Activated T-helper 17 cell treated with anti-CD3 and anti-CD28 coated beads, Interleukin-2, amount 50 U/mL, for 72 hours (primary cell): ENCODE measurements at places on chromosomes 2 and 18. TPM values are rescaled to one million over a fixed set of nuclear protein-coding genes. Genes with fewer than 3 reads are reported as not detected.

Gene REG3G
- total RNA-seq = not detected

Gene CDH19
- not detected for total RNA-seq

Gene KCNS3
- not detected for total RNA-seq

Gene RNU2-63P
- total RNA-seq = 46.5 TPM

Gene NRP2
- total RNA-seq = 0.91 TPM

Gene HOXD9
- not detected for total RNA-seq

Gene DES
- not detected for total RNA-seq

Gene SPATA3
- total RNA-seq = 2.2 TPM

Gene MOGAT1
- total RNA-seq = not detected

Gene DNAJC5G
- not detected for total RNA-seq

Gene PIK3C3
- 106 TPM for total RNA-seq

Gene DSC3
- total RNA-seq = not detected

DNA sequence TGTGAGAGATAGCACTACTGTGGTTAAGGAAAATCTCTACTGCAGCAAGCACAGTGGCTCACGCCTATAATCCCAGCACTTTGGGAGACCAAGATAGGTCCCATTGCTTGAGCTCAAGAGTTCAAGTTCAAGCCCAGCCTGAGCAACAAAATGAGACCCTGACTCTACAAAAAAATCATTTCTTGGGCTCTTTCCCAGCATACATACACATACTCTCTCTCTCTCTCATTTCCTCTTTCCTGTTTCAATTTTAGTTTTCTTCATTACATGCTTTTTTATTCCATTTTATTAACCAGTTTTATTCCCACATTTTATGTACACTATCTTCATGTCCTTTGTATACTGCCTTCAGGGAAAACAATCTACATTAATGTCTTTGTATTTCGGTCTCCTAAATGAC, 14.6 kb downstream of the WDR33 start:
- no peak for ATAC-seq

DNA sequence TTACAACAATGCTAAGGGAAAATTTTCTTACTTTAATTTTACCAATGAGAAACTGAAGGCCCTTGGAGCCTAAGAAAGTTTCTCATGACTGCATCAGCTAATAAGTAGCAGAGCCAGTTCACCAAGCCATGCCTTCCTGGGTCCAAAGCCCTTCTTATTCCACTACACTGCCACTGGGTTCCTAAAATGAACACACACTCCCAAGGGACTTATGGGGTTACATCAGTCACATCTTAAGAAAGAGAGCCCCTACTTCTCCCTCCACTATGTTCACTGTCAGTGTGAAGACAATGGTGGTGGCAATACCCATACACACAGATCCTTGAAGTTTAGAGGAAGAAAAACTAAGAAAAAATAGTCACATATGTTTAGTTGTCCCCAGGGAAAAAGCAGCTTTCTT, 20.6 kb downstream of the MBD2 start:
- no peak for ATAC-seq

GRCh38 chr2:140436936-140437335, 1656.7 kb upstream of the NXPH2 start:
- no peak for ATAC-seq

GRCh38 chr2:241774419-241775222, 2.0 kb upstream of the GAL3ST2 start:
- no peak for ATAC-seq

- ATAC-seq = no peak
Observed at GRCh38 chr18:48657447-48658120, 118.8 kb downstream of the CTIF start.

DNA sequence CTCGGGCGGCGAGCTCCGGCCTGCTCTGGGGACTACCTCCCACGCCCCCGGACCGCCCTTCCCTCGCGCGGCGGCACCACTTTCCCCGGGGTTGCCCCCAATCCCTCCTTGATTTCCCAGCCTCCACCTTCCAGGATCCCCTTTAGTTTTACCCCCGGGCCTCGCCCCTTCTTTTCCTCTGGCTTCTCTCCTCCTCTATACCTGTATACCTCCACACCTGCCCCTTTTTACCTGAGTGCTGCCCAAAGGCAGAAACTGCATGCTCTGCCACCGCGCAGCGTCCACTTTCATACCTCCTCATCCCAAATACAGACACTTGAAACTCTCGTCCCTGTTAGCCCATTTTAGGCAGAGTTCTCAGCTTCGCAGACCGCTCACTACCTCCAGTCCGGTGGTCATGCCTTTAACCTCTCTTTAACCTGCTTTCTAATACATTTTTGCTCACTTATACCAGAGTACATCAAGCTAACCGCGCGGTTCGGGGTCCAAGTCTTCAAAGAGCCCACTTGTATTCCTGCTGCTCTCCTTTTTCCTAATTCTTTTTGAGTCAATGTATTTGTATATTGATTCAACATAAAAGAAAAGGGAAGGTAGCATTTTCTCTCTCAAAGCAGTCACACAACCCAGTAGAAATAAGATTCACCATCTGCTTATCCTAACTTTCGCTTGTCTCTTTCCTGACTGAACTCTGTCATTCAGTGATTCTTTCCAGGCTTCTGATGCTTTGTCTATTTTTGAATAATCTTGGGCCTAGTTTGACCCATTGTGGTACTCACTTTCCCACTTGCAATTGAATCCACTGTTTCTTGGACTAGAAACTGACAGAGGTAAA, 901 bp downstream of the SPOPL start:
- ATAC-seq = no peak

GRCh38 chr2:43106559-43107527, 119.6 kb downstream of the ZFP36L2 start:
- ATAC-seq = no peak

GRCh38 chr2:189379287-189379630, 62.0 kb upstream of the WDR75 start:
- ATAC-seq = no peak

DNA sequence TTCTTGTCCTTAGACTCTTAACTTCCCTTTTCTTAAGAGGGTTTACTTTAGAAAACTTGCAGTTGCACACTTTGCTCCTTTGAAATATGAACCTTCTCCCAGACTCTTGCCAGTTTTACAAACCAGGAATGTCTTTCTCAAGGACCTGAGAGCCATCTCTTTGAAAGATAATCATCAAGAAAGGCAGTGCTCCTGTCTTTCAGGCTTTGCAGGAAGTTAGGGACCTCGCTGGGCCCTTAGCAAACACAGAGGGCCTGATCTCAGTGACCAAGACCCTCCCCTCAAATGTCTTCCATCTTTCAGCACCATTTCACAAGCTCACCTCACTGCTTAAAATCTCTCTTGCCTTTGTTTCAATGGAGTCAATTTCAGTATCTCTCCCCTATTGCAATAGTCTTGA, 32.0 kb upstream of the NYAP2 start:
- ATAC-seq = no peak

- ATAC-seq = no peak
Observed at GRCh38 chr18:7743256-7743655, 176.1 kb downstream of the PTPRM start.

GRCh38 chr18:49681387-49681786, 119.5 kb downstream of the LIPG start:
- ATAC-seq = no peak

DNA sequence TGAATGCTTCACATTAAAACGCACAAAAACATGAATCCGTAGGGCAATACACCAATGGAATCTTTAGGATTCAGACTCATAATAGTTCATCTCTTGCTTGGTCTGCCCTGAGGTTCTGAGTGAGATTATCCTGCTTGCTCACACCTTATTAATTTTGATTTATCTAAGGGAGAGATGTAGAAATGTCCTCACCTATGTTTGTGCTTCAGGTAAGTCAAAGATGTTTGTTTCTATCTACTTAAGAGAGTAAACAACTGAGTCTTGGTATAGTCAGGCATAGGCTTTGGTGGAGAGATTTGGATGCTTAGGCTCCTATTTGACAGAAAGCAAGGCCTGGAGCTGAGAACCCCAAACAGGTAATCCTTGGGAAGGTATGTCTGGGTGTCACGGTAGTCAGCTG, 231.0 kb upstream of the TNP1 start:
- ATAC-seq = no peak

- no peak for ATAC-seq
Observed at GRCh38 chr2:27078267-27079194, at the start of gene EMILIN1. Gene EMILIN1 (plus strand): TSS chr2:27078615. CDS start chr2:27079066, 451 bp downstream.

DNA sequence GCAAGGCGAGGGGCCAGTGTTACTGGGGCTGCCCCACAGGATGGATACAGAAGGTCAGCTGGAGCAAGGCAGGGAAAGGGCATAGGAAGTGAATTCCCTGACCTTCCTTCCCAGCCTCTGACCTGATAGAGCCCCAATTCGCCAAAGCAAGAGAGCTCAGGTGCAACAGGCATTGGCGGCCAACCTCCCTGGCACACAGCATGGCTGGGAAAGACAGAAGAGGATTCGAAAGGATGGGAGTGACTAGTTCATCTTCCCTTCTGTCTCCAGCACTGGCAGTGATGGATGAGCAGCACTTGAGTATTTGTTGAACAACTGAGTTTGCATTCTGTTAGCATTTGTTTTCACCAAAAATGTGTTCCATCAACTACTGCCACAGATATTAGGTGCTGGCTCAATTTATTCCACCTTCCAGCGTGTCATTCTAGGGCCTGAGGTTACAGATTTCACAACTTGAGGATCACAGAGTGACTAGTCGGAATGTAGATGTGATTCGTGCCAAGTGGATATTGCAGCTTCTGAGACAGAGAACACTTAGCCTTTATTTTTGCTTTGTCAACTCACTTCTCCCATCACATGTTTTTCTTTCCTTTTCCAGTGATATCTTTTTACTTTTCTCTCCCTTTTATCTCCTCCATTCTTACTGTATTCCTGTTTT, 6.2 kb downstream of the COPS8 start:
- no peak for ATAC-seq

- no peak for ATAC-seq
Observed at GRCh38 chr2:65098741-65099140, 31.2 kb downstream of the RAB1A start.

- ATAC-seq = no peak
Observed at GRCh38 chr2:173106959-173107628, 31.4 kb downstream of the MAP3K20 start.

DNA sequence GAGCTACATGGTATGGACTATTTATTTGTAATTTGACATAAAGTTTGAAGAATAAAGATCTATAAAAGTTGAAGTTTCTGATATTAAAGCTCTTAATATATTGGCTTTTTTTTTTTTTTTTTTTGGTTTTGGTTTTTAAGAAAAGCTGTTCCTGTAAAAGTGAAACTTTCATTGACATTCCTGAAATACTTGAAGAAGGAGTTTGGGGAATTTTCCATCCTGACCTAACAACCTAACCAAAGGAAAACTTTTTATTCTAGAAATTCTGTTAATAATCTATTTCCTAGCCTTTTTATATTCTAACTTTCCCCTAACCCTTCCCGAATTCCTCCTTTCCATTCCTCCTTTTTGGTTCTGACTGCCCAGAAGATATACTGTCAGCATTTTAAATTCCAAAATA, 83.7 kb downstream of the ACSL3 start:
- ATAC-seq = no peak

DNA sequence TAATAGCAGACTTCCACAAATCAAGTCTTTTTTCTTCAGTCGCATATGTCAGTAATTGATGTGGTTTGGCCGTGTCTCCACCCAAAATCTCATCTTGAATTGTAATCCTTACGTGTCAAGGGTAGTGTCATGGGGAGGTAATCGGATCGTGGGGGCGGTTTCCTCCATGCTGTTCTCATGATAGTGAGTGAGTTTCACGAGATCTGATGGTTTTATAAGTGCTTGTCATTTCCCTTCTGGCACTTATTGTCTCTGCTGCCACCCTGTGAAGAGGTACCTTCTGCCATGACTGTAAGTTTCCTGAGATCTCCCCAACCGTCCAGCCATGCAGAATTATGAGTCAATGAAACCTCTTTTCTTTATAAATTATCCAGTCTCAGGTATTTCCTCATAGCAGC, 478.8 kb downstream of the PTPRM start:
- peak; percentile 73 for ATAC-seq

DNA sequence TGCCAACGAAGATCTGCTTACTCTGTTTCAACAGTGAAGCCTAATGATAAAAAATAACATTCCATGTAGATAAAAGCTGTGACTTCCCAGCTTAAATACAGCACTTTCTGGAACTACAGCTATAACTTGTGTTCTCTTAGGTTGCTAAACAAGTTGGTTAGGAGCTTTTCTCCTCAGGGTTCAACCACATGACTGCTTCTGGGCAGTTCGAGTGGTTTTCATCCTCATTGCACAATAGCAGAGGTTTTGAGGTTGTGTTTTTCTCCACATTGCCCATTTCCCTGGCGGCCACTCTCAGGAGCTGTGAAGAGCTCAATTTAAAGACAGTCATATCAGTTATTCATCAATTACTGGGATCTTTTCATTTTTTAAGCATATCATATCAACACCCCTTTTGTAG, 102.2 kb upstream of the CYP1B1 start:
- no peak for ATAC-seq
